ENCODE measurements at places on chromosomes 4 and X.

GRCh38 chrX:13875572-13875971 is 58.7 kb upstream of the GPM6B start:
- no peak for DNase-seq

DNA sequence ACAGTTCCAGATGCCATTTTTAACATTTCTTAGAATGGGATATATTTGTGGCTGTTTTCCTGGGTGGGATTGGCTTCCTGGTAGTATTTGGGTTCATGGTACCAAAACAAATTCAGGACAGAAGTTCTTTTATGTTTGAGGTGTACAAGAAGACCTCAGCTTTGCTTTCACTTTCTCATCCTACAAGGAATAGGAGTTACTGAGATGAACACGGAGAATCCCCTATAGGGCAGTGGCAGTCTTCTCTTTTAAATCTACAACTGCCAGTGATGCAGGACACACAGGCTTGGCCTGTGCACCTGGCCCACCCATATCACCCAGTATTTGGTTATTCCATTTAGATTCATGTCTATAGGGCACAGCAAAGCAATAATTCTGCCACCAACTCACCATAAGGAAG is 35.2 kb downstream of the SLC10A7 start:
- no peak for DNase-seq

DNA sequence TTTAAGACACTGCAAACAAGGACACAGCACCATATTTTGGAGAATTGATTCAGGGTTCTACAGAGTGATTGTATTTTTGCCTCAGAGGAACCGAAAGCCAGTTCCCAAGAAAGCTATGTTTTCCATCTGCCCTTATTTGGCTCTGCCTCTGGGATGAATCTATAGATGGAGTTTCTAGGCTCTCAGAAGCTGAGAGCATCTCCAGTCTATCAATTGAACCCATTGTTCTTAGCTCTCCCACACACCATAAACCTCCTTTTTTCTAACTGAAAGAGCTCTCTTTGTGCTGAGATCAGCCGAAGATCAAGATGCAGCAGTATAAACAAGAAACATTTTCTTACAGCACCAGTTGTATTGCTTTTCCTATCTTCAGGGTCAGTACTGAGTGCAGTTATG is 16.9 kb downstream of the PLP1 start:
- no peak for DNase-seq

DNA sequence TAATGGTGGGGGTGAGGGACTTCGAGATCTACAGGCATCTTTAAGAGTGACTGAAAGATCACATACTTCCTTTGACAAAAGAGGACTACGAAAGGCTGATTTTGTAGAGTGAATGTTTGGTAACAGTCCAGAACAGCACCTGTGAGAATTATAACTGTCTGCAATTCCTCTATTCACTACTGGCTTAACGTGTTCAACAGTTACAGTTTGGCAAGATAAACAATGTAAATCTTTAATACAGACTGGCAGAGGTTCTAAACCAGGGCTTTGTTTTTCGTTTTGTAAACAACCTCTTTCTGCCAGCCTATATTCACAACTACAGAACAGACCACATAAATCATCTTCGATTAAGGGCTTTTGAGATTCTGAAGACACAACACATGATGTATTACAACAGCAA is 66.9 kb downstream of the NCAPG start:
- no peak for DNase-seq

- no peak for DNase-seq
Observed at GRCh38 chrX:2614911-2615310, 76.2 kb upstream of the CD99 start.

DNA sequence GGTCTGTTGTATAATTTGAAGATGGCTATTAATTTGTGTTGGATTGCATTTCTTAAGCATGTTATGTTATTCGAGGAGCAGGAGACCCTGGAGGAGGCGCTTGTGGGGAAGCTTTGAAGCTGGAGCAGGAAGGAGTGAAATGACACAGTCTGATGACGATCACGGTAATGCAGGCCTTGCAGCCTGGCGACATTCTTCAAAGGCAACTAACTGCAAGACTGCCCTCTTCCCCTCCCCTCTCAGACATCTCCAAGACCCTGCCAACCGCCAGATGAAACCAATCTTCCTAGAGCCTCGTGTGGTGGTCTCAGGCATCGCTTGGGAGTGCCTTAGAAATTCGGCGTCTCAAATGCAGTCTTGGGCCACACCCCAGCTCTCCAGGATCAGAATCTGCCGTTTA is 16.1 kb downstream of the CLCN4 start:
- no peak for DNase-seq

DNA sequence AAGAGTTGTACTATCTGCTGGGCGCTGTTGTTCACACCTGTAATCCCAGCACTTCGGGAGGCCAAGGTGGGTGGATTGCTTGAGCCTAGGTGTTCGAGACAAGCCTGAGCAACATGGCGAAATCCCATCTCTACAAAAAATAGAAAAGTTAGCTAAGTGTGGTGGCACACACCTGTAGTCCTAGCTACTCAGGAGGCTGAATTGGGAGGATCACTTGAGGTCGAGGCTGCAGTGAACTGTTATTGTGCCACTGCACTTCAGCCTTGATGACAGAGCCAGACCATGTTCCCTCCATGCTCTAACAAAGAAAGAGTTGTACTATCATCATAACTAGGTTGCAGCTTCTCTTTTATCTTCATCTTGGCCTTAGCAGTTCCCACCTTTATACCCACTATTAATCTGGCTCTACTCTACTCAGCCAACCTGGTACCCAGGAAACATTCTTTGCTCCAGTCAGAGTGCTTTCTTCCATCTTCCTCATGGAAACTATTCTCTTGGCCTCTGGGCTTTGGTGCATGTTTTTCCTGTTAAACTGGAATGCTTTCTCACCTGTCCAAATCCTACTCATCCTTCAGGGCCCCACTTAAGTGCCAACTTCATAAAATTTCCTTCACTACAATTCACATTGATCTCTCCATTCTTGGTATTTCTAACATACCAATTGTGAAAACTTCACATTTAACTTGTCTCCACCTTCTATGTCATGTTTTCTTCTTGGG is 18.2 kb downstream of the FABP2 start:
- no peak for DNase-seq

- DNase-seq, result no peak
Observed at GRCh38 chr4:15891312-15891711, 47.2 kb downstream of the FGFBP1 start.

DNA sequence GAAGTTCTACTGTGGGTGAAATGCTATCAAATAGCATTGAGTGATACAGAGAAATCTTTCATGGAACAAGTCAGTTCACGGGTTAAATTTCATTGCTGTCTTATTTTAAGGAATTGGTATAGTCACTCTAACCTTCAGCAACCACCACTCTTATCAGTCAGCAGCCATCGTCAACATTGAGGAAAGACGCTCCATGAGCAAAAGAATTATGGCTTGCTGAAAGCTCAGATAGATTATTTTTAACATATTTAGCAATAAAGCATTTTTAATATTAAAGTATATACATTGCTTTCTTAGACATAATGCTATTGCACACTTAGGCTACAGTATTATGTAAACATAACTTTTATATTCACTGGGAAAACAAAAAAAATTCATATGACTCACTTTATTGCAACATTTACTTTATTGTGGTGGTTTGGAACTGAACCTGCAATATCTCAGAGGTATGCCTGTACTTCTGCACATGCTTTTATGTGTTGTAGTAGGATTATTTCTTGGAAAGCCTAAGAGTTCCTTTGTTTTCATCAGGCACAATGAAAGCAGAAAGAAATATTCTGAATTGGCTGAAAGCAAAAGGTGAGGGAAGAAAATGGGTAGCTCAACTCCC is 586.7 kb downstream of the GBA3 start:
- DNase-seq, result no peak

DNA sequence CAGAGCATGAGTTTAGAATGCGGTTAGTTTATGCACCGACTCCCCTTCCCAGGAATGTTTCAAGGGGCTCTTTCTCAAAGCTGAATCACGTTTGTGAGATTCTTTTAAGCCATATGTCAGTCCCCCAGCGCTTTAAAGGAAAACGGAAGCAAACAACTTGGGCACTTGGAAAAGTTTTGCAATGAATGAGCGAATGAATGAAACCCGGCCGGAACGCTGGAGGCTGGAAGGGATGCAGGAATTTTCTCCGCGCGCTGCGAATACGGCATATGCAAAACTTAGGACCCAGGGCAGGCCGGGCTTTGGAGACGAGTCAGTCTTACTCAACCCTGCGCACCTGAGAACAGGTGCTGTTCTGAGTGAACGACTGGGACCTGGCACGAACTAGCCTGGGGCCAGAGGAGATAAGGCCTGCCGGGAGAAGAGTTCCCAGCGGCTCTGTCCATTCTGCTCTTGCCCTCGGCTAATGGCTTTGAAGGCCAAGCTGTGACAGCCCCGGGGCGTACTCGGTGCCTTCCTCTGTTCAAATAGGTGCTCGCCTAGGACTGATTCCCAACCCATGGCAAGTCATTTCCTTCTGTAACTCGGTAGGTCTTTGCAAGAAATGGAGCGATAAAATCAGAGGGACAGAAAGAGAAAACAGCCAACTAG is 743 bp upstream of the NRK start:
- no peak for DNase-seq

DNA sequence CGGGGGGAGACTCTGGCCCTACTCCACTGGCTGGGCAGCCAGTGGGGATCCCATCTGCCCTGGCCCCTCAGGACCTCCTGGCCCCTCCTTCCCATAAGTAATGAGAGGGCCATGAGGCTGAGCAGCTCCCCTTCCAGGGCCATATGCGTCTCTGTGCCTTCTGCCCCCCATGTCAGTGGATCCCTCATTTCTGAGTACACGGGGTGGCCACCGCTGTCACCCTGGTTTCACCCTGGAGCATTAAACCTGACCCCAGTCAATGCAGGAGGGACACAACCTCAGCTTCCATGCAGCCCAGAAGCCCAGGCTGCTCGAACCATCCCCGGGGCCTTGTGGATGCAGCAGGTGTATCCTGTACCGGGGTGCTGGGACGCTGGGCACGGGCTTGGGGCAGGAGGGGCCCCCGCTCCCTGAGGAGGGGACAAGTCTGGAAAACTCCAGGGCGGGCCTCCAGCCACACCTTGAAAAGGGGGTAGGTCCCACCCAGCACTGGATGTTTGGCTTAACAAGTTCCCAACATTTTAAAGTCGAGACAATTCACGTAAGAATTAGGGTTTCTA is 24.2 kb downstream of the ATP5ME start:
- no peak for DNase-seq

- DNase-seq, result peak; percentile 34
Observed at GRCh38 chr4:27176400-27176799, 315.8 kb downstream of the STIM2 start.

- DNase-seq, result no peak
Observed at GRCh38 chr4:3826247-3827172, 60.3 kb downstream of the ADRA2C start.

DNA sequence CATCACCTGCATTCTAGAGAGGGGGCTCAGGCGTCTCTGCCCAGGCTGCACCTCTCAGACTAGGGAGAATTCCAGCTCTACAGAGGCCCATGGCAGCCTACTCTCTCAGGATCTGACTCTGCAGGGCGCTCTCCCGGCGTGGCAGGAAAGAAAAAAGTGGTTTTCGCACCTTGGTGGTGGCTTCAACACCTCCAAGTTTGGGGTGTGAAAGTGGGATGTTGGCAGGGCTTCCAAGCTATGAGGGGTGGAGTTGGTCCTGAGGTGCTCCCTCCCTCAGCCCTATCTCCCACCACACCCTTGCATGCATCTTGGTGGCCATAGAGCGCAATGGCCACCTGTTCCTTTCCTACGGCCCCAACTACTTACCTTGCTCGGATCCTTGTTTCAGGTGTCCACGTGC is 166.5 kb downstream of the VSIG4 start:
- no peak for DNase-seq

- DNase-seq, result no peak
Observed at GRCh38 chrX:47634871-47635575, 5.3 kb upstream of the CFP start.

GRCh38 chr4:159283696-159284095 is 180.8 kb downstream of the RAPGEF2 start:
- no peak for DNase-seq

DNA sequence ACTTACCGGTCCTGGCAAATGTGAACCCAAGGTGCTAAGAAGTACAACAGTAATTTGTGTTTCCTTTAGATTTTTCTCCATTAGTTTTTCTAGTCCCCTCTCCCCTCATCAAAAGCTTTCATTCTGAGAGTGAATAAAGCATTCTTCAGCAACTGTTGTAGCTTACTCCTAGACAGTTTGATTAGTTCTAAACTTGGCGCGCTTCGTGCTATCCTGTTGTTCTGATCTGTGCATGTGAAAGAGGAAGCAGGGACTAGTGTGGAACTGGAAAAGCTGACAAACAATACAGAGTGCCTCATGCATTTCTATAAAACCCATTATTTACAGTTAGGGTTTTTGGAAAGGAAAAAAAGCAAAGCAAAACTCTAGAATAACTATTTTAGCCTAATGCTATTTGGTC is 556.9 kb upstream of the SLIT2 start:
- no peak for DNase-seq

DNA sequence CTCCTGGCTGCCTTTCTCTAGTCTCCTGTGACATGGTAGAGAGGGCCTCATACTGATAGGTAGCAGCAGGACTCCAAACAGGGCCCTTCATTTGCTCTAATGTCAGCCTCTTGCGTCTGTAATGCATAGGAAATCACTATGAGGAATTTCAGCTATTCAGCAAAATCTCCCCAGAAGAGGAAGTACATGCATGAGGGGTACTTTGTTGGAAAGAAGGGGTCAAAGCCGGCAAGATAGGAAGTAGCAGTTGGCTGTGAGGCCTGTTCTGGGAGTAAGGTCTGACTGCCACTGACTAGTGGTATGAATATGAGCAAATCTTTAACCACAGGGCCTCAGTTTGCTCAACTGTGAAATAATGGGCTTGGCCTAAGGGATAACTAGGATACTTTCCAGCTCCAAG is 283.2 kb downstream of the ARHGAP10 start:
- DNase-seq, result no peak

GRCh38 chrX:136608295-136608933 is 39.5 kb upstream of the CD40LG start:
- DNase-seq, result peak; percentile 1

DNA sequence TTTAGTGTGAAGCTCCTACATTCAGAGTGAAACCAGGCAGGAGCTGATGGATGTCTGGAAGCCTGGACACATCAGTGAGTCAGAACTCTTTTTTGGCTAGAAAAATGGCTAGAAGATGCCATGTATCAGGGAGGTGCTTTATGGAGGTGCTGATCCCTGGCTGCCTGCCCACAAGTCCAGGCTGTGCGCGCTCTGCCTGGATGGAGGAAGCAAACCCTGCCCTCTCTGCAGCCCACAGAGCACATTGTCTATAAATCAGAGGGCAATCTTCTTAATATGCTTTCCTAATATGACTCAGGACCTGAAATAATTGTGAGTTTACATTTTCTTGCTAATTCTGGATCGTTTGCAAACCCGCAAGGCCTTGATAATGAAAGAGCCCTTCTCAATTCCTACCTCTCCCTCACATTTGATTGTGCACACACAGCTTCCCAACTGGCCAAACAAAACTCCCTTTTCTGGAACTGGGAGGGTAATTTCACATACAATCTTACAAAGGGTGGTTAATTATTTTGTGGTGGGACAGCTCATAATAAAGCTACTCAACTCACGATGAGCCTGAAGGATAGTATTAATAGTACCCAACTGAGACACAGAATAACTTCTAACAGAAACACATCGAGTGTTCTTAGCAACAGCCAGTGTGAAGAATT is 11.7 kb downstream of the MFAP3L start:
- no peak for DNase-seq

Measured in NCI-H524 treated with DMSO at 0.1 percent for 48 hours (cell line).